HT1080 (cell line): ENCODE measurements at places on chromosomes 11 and 22. TPM values are rescaled to one million over a fixed set of nuclear protein-coding genes. Genes with fewer than 3 reads are reported as not detected.

DNA sequence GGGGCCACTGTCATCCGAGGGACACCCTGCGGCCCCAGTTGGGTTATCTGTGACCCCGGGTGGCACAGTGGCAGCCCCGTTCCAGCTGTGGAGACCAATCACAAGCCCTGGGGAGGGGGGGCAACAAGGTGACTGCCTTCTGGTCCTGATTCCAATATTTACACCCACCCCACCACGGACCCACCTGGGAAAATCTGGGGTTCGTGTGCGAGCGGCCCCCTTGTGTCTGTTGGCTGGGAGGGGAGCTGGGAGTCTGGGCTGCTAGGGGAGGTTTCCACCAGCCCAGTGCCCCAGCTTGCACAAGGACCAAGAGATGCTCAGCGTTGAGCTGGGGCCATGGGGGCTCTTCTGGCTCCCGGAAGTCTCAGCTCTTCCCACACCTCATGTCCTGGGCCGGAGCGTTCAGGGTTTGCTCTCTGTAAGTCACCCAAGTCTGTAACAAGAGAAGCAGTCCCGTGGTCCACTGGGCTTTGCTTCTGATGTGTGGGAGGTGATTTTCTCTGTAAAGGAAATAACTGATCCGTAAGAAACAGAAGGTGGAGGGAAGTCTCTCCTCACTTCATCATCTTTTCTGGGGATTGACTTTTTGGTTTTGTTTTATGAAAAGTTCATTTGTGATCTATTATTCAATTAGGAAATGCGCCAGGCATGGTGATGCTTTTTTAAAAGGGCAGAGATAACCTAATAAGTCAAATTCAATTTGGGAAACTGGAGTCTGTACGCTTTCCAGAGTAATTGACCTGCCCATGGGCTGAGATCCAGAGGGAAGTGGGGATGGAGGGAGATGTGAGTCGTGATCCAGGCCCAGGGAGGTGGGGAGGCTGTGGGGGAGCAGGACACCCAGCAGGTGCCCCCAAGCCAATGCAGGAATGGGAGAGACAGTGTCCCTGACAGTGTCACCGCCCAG is 22.4 kb upstream of the GAL start:
- no peak for DNase-seq

DNA sequence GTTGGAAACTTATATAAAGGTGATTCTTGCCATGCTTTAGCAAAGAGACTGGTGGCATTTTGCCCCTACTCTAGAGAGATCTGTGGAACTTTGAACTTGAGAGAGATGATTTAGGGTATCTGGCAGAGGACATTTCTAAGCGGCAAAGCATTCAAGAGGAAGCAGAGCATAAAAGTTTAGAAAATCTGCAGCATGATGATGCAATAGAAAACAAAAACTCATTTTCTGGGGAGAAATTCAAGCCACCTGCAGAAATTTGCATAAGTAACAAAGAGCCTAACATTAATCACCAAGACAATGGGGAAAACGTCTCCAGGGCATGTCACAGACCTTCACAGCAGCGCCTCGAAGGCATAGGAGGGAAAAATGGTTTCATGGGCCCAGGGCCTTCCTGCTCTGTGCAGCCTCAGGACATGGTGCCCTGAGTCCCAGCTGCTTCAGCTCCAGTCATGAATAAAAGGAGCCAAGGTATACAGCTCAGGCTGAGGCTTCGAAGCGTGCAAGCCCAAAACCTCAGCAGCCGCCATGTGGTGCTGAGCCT is 83.4 kb downstream of the MRTFA start:
- DNase-seq: no peak

- no peak for DNase-seq
Measured at GRCh38 chr22:43848366-43849171, 13.7 kb downstream of the SULT4A1 start.

- DNase-seq: peak; percentile 97
Measured at GRCh38 chr22:25754527-25755202, 12.7 kb downstream of the MYO18B start.

GRCh38 chr22:38107692-38108515 is 2.6 kb downstream of the BAIAP2L2 start:
- no peak for DNase-seq

GRCh38 chr11:132337819-132338416 is 967.5 kb downstream of the NTM start:
- DNase-seq: no peak

DNA sequence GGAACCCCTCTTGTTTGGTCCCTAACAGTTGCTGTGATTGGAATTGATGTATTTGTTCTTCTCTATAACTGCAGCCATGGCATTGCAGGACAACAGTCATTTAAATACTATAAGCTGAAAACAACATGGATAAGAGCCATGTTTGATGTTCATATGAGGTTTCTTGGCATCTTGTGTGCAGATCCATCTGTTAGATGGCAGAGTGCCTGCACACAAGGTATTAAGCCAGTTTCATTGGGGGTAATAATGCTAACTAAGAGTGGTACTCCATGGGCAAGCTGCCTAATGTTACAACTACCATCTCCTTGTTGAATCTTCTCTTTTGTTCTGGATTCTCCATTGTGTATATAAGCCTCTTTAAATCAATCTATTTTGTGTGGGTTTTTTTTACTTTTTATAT is 206.0 kb upstream of the CHORDC1 start:
- no peak for DNase-seq

DNA sequence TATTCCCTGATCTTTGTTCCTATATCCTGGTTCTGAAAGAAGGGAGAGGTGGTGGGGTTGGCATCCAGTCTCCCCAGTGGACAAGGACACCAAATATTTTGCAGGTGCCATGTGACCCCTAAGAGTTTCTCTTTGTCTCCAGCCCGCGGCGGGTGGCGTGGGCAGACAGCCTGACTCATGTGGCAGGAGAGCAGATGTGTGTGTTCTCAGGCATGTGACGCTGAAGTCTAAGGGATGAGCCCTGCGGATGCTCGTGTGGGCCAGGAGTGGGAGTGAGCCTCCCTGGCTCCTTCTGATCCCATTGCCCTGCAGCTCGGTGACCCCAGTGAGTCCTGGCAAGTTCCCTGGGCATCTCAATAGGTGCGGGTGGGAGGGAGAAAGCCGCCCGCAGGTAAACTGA is 94.8 kb upstream of the TBCEL start:
- DNase-seq: no peak

DNA sequence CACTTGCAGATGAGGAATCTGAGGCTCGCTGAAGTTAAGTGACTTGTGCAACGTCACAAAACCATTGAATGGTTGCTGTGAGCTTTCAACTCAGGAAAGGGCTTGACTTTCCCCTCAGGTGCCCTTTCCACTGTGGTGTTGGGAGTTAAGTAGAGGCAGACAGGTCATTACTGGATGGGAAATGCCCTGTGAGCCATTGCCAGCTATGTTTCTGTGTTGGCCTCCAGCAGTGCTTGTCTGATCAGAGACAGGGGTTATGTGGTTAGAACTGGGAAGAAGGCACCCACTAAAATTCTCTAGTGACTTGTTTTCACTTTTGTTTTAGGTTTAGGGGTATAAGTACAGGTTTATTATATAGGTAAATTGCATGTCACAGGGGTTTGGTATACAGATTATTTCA is 96.6 kb downstream of the FDX1 start:
- no peak for DNase-seq

DNA sequence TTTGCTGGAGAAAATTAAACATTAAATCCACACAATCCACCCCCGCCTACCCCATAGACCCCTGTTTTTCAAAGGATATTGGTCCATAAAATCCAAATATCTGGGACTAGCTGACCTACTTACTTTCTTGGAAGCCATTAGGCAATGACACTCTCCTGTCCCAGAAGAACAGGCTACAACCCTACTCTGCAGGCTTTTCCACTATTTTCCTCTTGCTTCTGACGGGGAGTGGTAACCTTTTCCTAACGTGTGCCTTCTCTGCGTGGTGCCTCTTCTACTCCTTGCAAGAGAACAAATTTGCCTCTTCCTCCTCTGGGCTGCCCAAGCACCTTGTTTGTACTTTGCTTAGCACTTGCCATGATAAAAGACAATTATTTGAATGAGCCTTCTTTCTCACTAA is 51.6 kb downstream of the UBASH3B start:
- DNase-seq: no peak

- no peak for DNase-seq
Measured at GRCh38 chr22:46369716-46370583, 34.4 kb downstream of the TRMU start.

DNA sequence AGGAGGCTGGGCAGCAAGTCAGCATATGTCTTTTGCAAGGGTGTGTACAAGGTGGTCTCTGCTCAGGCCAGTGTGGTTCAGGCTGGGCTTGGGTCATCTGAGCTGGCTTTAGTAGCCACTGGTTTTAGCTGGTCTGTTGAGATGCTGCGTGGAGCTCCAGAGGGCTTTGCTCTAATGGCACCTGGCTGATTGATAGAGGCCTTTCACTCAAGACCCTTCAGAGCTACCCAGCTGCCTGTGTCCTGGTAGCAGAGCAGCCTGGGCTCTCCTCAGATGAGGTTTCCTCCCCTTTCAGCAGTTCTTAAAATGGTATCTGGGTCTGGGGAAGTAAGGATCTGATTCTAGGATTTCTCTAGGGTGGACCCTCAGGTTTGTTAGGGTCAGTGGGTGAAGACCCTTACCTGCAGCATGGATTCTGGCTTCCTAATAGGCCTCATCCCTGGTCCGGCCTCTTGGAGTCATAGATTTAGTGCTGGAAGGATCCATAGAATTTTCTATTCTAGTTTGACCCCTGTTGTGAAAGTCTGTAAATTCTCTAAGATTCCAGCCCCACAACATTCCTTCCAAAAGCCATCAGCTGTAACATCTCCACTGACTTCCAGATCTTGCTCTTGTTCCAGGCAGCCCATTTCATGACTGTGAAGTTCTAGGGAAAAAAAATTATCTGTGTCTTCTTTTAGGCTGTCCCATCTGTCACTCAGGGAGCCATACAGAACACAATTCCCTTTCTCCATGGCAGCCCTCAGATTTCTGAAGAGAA is 190.2 kb upstream of the ZBED5 start:
- no peak for DNase-seq

DNA sequence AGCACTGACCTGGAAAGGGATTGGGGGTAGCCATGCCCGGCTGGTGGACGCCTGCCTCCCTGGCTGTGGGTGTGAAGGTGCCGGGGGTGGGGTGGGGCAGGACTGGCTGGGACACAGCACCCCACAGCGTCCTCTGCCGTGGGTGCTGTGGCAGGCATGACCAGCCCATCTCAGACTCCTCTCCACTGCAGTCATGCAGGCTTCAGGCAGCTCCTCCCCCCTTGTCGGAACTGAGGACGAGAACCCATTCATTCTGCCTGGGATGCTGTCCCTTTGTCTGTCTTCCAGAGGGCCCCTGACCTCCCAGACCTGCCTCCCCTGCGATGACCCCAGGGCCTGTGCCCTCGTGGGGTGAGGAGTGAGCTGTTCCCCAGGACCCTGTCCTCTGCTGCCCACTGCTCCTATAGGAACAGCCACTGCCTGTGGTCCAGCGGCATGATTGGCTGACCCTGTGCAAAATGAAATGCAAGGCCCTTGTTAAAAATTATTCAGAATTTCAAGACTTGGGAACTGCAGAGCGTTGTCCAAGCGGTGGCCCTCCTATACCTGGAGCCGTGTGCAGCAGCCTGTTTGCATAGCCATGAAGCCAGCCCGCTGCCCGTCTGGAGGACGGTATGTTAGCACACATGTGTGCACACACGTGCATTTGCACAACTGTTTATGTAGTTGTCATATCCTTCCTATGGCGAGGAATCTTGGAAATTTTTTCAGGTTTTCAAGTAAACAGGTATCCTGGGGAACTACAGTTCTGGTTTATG is 1122.3 kb downstream of the BRD1 start:
- no peak for DNase-seq

DNA sequence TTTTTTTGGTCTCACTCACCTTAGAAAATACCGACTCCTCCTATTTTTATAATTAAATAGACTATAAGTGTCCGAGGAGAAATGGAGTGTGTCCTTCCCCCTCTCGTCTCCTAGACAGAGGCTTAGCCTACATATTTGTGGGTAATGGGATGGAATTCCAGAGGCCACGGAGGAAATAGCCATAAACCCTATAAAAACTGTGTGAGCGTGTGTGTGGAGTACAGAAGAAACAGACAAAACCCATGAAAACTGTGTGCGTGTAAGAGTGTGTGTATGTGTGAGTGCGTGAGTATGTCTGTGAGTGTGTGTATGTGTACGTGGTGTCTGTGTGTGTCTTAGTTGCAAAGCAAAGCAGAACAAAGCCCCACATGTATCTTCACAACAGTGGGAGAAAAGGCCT is 883.5 kb downstream of the OPCML start:
- no peak for DNase-seq

- DNase-seq: no peak
Measured at GRCh38 chr11:81993755-81994154, 739.9 kb downstream of the FAM181B start.

DNA sequence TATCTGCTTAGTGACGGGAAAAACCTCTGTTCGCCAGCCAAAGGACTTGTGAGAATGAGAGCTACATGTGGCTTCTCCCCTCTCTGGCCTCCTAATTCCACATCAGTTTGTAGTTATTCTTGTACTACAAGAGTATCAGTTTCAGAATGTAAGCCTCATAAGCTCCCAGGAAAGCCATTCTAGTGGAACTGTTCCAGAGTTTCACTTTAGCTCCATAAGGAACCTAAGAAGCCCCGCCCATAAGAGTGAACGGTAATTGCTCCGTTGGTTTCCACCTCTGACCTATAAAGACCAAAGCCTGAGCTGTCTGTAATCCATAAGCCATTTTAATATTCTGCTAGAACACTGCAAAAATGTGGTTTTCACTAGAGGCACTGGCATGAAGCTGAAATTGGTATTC is 53.0 kb downstream of the SIK3 start:
- DNase-seq: no peak

- no peak for DNase-seq
Measured at GRCh38 chr11:31102316-31102715, 267.2 kb downstream of the DCDC1 start.

GRCh38 chr11:95414217-95414616 is 183.2 kb upstream of the SESN3 start:
- no peak for DNase-seq

GRCh38 chr11:104873252-104873651 is 25.0 kb downstream of the CASP12 start:
- no peak for DNase-seq

- DNase-seq: no peak
Measured at GRCh38 chr11:48066881-48067800, 86.8 kb downstream of the PTPRJ start.

DNA sequence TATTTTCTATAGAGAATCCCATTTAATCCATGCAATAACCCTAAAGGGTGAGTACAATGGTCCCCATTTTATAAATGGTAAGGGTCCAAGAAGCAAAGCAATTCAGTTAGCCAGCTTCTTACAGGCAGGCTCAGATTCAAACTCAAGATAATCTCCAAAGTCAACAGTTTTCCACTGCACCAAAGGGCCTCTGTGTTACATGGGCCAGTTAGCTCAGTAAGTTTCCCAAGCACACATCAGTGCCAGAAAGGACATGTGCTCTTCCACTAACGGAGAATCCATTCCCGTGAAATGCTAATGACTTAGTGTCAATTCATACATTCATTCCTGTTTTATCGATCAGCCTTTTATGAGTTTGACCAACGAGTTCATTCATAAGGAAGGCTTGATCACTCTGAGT is 11.0 kb downstream of the SLC43A1 start:
- DNase-seq: no peak

SPI1 gene
- total RNA-seq: not detected in 2 replicates

ARHGAP8 gene
- total RNA-seq: not detected in 2 replicates

MYRF gene
- 2.8 and 2.9 TPM in 2 replicates for total RNA-seq

TSPAN32 gene
- 0.05 and 0.30 TPM in 2 replicates for total RNA-seq

VPREB1 gene
- total RNA-seq: not detected in 2 replicates

CTSF gene
- total RNA-seq: 7.2 and 8.2 TPM in 2 replicates

ACCSL gene
- total RNA-seq: not detected in 2 replicates
